ENCODE measurements at places on chromosomes 6 and 20. TPM values are rescaled to one million over a fixed set of nuclear protein-coding genes. Genes with fewer than 3 reads are reported as not detected.

The FABP7 gene
- not detected for total RNA-seq

DNA sequence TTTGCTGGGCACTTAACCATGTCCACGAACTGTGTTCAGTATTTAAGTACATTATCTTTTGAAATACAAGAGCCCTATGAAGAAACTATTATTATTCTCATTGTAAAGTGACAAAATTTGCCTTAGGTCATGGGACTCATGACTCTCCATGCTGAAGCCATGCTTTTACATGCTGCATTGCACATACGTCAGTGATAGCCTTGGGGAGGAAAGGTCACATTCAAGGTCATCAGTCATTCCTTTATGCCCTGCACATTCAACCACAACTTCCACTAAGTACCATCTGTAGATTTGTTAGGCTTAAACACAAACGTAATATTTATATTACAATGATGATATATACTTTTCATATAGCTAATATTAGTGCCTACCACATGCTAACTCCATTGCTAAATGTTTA, 292.7 kb downstream of the TBC1D7 start:
- no peak for DNase-seq

- DNase-seq: peak; percentile 97
These were observed 31.2 kb downstream of the SRSF3 start for GRCh38 chr6:36625158-36625919.

The RBBP8NL gene
- total RNA-seq: not detected

All from LHCN-M2 (cell line).